ENCODE measurements at places on chromosomes 5 and 9.

- DNase-seq: no peak
Observed at GRCh38 chr9:131977109-131977838, 102.4 kb downstream of the MED27 start.

- DNase-seq: no peak
Observed at GRCh38 chr9:1709347-1709746, 305.8 kb upstream of the SMARCA2 start.

- DNase-seq: no peak
Observed at GRCh38 chr5:149416987-149417710, 38.1 kb upstream of the IL17B start.

GRCh38 chr5:151926188-151926587 lies 1.5 kb upstream of the GLRA1 start:
- DNase-seq: no peak

- no peak for DNase-seq
Observed at GRCh38 chr5:66477596-66477995, 118.6 kb upstream of the MAST4 start.

GRCh38 chr5:74516211-74516636 lies 124.3 kb downstream of the ENC1 start:
- no peak for DNase-seq

GRCh38 chr9:4805191-4805918 lies 12.6 kb downstream of the RCL1 start:
- DNase-seq: no peak

Data from globus pallidus (tissue), 1 donor.